ENCODE measurements at places on chromosomes 1 and 21.

GRCh38 chr1:232404981-232405731 is 224.8 kb downstream of the SIPA1L2 start:
- no peak for DNase-seq

DNA sequence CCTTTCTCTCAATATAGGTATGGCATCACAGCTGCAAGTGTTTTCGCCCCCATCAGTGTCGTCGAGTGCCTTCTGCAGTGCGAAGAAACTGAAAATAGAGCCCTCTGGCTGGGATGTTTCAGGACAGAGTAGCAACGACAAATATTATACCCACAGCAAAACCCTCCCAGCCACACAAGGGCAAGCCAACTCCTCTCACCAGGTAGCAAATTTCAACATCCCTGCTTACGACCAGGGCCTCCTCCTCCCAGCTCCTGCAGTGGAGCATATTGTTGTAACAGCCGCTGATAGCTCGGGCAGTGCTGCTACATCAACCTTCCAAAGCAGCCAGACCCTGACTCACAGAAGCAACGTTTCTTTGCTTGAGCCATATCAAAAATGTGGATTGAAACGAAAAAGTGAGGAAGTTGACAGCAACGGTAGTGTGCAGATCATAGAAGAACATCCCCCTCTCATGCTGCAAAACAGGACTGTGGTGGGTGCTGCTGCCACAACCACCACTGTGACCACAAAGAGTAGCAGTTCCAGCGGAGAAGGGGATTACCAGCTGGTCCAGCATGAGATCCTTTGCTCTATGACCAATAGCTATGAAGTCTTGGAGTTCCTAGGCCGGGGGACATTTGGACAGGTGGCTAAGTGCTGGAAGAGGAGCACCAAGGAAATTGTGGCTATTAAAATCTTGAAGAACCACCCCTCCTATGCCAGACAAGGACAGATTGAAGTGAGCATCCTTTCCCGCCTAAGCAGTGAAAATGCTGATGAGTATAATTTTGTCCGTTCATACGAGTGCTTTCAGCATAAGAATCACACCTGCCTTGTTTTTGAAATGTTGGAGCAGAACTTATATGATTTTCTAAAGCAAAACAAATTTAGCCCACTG is 11.5 kb downstream of the HIPK1 start:
- no peak for DNase-seq

- DNase-seq: no peak
Observed at GRCh38 chr1:187892683-187893039, 1063.9 kb downstream of the PLA2G4A start.

DNA sequence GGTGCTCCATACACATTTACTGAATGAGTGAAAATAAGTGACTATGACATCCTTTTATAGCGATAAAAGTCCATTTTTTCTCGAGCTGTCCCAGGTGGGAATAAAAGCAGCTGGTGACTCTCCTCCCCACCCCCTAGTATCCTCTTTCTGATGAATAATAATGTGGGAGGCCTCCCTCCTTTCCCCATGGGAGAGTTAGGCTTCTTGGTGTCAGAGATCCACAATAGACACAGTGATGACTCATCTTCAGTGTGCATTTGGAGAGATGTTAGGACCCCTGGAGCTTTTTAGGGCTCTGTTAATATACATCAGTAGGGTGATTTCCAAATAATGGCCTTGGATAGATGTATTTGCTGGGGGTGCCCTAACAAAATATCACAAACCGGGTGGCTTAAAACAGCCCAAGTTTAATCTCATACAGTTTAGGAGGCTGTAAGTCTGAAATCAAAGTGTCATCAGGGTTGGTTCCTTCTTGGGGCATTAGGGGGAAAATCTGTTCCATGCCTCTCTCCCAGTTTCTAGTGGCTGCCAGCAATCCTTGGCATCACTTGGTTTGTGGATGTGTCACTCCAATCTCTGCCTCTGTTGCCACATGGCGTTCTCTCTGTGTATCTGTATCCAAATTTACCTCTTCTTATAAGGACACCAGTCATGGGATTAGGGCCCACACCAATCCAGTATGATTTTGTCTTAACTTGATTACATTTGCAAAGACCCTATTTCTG is 4.4 kb upstream of the PHC2 start:
- no peak for DNase-seq

DNA sequence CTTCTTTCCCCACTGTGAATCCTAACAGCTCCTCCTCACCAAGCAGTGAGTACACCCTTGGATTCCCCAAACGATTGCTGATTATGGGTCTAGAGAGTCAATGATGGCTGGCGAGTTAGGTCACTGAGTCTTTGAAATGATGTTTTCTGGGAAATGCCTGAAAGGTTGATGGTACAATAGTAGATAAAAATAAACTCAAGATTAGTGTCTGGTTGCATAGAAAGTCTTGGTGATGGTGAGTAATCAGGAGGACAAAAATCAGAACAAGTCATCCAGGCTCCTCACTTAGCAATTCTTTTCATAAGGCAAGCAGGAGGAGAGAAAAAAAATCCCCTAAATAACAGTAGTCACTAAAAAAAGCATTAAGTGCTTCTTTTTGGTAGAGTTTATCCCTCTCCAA is 22.6 kb downstream of the HLX start:
- no peak for DNase-seq

- DNase-seq: peak; percentile 69
Observed at GRCh38 chr1:228236744-228237143, 28.9 kb downstream of the OBSCN start.

DNA sequence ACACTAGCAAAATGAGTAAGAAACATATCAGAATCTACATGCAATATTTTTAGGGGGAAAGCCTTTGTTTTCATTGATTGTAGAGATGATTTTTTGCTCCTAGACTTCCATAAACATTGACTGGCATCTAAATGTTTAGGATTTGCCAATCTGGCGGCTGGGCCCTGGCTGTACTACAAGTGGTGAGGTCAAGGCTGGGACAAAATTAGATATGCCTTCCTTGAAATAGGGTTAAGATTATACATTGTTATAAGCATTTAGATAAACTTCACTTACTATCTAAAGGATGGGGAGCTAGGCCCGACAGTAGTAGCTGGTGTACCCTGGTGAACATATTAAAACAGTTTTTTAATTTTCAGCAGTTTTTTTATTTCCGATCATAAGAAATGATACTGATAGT is 5.2 kb downstream of the NFIA start:
- no peak for DNase-seq

GRCh38 chr21:40681164-40681859 is 165.6 kb downstream of the DSCAM start:
- DNase-seq: no peak

DNA sequence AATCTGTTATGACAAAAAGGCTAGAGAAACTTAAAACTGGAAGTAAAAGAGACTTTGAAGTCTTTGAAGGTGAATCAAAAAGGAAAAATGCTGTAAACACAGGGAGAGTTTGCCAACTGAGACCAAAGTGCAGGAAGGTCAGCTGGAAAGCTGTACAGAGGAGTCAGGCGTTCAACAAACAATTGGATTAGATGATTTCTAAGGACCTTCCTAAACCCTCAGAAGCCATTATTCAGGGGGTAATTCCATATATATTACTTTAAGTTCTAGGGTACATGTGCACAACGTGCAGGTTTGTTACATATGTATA is 156.8 kb downstream of the ZBTB18 start:
- no peak for DNase-seq

- no peak for DNase-seq
Observed at GRCh38 chr1:108051631-108052377, 86.8 kb upstream of the VAV3 start.

- DNase-seq: no peak
Observed at GRCh38 chr1:31714442-31715086, 10.7 kb upstream of the COL16A1 start.

- no peak for DNase-seq
Observed at GRCh38 chr1:14326857-14327256, 271.6 kb upstream of the KAZN start.

- DNase-seq: no peak
Observed at GRCh38 chr1:67097305-67097704, 37.5 kb downstream of the C1orf141 start.

DNA sequence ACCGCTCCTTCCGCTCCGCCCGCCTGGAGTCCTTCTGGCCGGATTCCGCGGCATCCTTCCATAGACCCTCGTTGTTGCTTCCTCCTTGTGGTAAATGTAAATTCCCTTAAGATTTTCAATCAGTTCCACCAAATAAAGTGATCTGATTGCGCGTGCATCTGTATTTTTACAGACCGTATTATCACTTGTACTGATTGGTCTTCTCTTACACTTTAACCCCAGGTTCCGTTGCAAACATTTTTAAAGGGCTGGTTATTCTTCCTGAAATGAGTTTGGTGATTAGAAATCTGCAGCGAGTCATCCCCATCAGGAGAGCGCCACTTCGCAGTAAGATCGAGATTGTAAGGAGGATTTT is 483 bp downstream of the YBEY start:
- no peak for DNase-seq

DNA sequence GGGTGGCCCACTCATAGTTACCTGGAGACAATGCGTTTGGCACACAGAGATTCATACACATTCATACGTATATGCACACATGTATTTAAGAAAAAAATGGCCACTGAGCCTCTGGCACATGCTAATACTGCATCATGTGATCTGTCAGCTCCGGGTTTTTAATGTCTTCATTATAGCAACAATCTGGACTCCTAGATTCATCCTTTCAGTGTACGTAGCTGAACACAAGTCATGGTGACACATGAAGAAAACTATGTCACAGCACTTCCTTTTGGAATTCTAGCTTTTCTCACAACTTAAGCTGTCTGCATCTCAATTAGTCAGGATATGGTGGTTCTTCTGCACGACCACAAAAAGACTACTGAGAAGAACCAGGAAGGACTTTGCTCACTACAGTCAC is 24.7 kb downstream of the HSF2BP start:
- DNase-seq: no peak

GRCh38 chr1:6180707-6181311 is 688 bp upstream of the CHD5 start:
- no peak for DNase-seq

DNA sequence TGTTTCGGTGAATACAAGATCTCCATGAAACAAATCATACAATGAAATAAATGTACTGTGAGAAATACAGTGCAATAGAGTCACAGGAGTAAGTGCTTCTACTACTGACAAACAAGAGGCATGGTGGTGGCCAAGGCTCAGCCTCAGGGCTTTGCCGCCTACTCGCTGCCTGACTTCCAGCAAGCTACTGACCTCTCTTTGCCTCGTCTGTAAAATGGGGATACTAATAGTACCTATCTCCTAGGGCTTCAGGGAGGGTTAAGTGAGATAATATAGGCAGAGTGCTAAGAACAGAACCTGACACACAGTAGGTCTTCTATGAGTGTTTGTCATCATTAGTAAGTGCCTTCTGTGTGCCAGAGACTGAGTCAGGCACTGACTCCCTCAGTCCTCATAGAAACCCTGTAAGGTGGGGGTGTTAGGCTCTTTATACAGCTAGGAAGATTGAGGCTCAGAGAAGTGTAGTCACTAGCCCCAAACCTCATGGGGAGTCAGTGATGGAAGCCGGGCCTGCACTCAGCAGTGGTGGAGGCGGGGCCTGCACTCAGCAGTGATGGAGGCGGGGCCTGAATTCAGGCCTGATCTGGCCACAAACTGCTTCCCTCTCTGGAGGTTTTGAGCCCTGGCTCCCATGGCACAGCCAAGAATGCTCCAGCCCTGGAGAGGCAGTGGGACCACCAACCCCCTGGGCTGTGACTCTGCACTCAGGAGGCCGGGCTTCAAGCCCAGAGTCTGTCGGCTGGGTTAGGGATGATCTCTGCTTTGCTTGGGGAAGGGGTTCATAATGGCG is 6.8 kb downstream of the BSND start:
- DNase-seq: no peak

- no peak for DNase-seq
Observed at GRCh38 chr1:184945678-184946412, 28.5 kb downstream of the NIBAN1 start.

- DNase-seq: no peak
Observed at GRCh38 chr1:232292239-232292638, 337.7 kb downstream of the SIPA1L2 start.

DNA sequence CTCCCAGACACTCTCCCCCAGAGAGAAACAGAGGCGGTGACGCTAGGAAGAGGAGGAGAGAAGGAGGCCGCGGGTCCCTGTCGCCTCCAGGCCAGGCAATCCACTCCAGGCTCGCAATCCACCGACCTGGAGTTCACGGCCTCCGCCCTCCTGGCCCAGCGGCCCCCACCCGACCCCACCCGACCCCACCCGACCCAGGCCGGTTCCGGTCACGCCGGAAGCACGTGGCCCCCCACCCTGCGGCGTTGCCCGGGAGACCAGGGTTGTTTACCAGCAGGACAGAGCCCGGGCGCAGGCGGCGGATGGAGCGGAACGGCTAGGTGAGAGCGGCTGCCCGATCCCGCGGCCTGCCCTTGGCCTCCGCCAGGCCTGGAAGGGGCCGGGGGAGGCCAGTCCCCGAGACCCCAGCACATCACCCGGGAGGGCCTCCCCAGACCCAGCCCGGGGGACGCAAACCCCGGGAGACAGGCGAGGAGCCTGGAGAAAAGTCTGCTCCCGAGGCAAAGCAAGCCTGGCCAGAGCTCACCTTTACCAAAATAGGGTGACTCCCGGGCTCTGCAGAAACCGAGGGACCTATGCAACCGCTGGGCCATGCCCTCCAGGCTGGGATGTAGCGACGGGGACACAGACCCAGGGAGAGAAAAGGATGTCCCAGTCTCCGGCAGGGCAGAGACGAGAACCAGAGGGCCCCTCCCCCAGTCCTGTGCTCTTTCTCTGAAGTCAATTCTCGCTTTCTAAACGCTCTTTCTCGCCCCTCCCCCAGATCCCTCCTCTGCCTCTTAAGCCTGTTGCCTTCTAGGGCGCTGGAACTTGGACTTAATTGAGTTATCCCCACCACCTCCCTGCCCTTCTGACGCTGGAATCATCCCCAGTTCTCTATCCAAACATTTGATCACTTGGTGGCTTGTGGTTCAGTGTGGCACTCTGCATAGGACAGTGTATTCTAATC is at the start of the genes PLA2G2C and UBXN10:
Gene PLA2G2C (minus strand): TSS at position 685 of the 949 bp plus-strand sequence. CDS start 9,155 bp downstream, outside the sequence.
Gene UBXN10 (plus strand): TSS at position 263 of the 949 bp plus-strand sequence. CDS start 4,466 bp downstream, outside the sequence.
- no peak for DNase-seq

- DNase-seq: peak; percentile 56
Observed at GRCh38 chr1:181175955-181176354, 87.5 kb downstream of the IER5 start.

DNA sequence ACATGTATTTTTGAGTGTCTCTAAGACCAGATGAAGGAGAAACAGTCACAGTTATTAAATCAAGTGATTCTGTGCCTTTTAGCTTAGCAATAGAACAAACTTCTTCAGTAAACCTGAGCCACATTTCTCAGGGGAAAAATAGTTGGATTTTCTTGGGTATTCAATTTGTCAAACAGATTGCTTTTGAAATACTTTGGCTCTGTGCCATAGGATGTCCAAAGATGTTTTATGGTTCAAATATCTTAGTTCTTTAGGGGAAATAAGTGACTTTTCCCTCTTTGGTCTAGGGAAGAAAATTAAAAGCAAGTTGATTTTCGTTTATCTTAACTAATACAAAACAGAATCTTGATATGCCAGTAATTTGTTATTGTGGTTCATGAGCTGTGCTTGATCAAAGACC is 125.9 kb downstream of the ATP5PO start:
- DNase-seq: no peak

- DNase-seq: no peak
Observed at GRCh38 chr1:115278211-115278610, 59.8 kb downstream of the NGF start.

Data from osteocyte (in vitro differentiated cells).